Right lung (tissue), 10 donors: ENCODE measurements at places on chromosomes 1 and 21. TPM values are rescaled to one million over a fixed set of nuclear protein-coding genes. Genes with fewer than 3 reads are reported as not detected.

- DNase-seq = no peak
Measured at GRCh38 chr1:29390491-29391361, 154.4 kb downstream of the PTPRU start.

The SEMA6C gene
- 26.0 TPM for polyA plus RNA-seq

DNA sequence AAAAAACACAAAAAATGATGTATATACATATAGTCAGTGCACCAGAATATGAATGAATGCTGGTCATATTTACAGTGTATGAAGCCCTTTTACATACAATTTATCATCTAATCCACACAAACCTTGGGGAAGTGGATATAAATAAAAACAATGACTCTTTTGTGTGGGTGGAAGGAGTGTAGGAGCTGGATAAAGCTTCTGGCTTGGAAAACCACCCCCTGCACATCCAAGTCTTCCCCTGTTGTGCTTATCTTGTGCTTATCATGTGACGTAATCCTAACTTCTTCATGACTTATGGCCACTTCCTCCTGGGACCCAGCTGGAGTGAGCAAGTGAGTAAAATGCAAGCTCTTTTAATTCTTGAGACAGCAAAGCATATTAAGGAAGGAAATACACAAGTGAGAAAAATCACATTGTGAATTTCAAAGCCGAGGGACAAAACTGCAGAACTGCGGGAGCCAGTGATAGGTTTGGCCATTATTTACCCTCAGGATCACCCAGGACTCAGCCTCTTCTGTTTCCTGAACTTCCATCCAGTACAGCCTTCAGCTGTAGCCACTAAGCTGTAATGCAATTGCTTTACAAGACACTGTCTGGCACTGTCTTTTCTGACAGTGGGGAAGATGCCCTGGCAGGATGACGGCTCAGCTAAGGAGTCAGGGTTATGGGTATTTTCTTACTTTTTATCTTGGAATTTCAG, 104.0 kb upstream of the PPM1J start:
- DNase-seq = no peak

DNA sequence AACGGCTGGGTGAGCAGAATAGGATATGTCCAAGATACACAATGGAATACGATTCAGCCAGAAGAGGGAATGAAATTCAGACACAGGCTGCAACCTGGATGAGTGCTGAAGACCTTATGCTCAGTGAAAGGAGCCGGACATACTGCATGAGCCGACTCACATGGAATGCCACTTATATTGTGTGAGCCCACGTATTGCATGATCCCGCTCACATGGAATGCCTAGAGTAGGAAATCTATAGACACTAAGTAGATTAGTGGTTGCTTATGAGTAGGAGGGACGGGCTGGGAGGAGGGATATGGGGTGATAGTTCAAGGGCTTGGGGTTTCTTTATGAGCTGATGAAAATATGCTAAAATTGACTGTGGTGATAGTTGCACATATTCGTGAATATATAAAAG, 26.8 kb downstream of the TMPRSS2 start:
- no peak for DNase-seq

DNA sequence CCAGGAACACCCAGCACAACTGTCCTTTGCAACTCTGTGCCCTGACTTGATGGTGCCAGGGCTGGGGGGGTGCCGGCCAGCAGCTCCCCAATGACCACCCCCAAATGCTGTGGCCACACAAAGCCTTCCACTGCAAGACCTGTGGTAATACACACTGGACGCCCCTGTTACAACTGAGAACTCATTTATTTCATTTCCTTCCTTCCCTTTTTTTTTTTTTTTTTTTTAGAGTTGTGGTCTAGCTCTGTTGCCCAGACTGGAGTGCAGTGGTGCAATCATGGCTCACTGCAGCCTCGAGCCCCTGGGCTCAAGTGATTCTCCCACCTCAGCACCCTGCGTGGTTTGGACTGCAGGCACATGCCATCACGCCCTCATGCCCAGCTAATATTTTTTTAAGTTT, 25.2 kb downstream of the TP73 start:
- no peak for DNase-seq

GRCh38 chr1:43625063-43625780, 24.7 kb upstream of the KDM4A start:
- DNase-seq = no peak

The CD1B gene
- polyA plus RNA-seq = not detected

GRCh38 chr21:31397939-31398338, 53.9 kb upstream of the TIAM1 start:
- DNase-seq = no peak

GRCh38 chr1:167716000-167716271, 5.8 kb upstream of the MPZL1 start:
- no peak for DNase-seq

DNA sequence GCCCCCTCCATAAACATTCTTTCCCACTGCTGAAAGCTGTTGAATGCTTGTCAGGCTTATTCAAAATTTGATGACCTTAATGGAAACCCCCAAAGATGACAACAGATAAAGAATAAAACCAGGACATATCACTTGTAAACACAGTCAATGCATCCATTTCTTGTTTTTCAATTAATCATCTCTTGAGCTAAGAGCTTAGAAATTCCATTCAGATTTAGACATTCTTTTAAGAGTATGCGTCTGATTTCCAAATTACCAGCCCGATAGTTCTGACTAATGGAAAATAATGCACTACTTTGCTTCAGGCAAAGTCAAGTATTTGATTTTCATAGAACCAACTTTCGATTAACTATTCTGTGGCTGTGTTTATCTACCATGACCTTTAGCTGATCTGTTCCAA, 100.6 kb upstream of the RUNX1 start:
- DNase-seq = no peak

- no peak for DNase-seq
Measured at GRCh38 chr21:36923270-36923669, 43.2 kb downstream of the HLCS start.

DNA sequence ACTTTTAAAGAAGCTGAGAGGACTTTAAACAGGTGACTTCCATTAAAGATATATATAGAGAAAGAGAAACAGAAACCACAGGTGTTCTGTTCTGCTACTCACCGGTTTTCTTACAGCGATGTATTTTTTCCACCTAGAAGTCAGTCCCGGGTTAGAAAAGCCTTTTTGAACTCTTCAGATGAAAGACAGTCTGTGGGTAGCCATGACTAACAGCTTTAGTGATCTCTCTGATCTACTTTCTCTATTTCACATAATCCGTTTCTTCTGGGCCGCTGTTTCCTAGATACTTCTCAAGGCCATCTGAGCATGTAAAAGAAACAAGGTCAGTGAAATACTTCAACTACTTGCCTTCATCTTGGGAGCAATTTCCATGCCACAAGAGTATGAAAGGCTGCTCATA, 25.1 kb downstream of the WDR64 start:
- DNase-seq = no peak

GRCh38 chr1:7703321-7704213, 67.5 kb upstream of the VAMP3 start:
- no peak for DNase-seq

DNA sequence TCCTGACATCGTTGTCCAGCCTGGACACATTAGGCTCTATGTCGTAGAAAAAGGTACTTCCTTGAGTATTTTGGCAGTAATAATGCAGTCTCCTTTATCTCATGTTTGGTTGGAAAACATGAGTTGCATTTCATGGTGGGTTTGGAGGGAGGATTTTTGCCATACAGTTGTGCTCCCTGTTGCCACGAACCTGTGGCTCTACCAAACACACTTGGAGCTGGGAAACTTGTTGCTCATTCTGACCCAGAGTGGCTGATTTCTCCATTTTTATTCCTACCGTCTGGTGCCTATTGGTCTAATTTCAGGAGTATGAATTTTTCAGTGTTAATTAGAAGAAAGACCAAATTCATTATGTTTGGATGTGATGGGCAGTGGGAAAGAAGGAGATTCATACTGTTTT, 50.7 kb downstream of the MPZL1 start:
- no peak for DNase-seq

GRCh38 chr21:27268290-27268689, 301.4 kb upstream of the ADAMTS5 start:
- DNase-seq = no peak

- no peak for DNase-seq
Measured at GRCh38 chr1:185804206-185804605, 70.0 kb downstream of the HMCN1 start.

- DNase-seq = no peak
Measured at GRCh38 chr1:22753481-22753971, 42.9 kb downstream of the EPHB2 start.

The FMO4 gene
- 19.3 TPM for polyA plus RNA-seq

The FLG2 gene
- polyA plus RNA-seq = 0.06 TPM

The RHD gene
- polyA plus RNA-seq = 2.5 TPM

The SPATA21 gene
- polyA plus RNA-seq = 0.08 TPM

The OPN3 gene
- polyA plus RNA-seq = 19.4 TPM
